ENCODE measurements at places on chromosomes 4 and X. TPM values are rescaled to one million over a fixed set of nuclear protein-coding genes. Genes with fewer than 3 reads are reported as not detected.

The GAGE12F gene
- not detected for total RNA-seq

The GAB1 gene
- total RNA-seq = 49.3 TPM

The PPBP gene
- not detected for total RNA-seq

The EDNRA gene
- 10.8 TPM for total RNA-seq

- DNase-seq = no peak
Observed at GRCh38 chr4:36414248-36414647, 132.8 kb downstream of the DTHD1 start.

DNA sequence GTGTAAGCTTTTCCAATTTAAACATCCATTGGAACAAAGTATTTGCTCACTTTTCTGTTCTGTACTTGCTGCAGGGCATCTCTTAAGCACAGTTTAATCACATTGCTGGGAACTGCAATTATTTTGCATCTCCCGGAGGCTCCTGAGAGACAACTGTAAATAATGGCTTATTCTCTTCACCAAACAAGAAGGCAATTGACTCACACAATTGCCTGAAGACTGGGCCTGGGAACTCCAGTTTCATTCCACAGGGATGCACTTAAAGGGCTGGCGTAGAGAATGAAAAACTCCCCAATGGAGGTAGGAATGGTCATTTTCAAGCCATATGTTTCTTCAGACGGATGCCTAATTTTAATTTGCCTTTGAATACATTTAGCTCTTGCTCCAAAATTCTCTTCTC lies 29.5 kb downstream of the TFDP3 start:
- no peak for DNase-seq

- no peak for DNase-seq
Observed at GRCh38 chr4:182083671-182084410, 159.4 kb upstream of the TENM3 start.

- DNase-seq = peak; percentile 55
Observed at GRCh38 chr4:69718396-69719271, 41.8 kb downstream of the SULT1B1 start.

Data from fibroblast of the aortic adventitia (primary cell).